ENCODE measurements at places on chromosomes 1 and 21.

GRCh38 chr1:46153228-46153627 is 20.8 kb upstream of the PIK3R3 start:
- DNase-seq, result no peak

DNA sequence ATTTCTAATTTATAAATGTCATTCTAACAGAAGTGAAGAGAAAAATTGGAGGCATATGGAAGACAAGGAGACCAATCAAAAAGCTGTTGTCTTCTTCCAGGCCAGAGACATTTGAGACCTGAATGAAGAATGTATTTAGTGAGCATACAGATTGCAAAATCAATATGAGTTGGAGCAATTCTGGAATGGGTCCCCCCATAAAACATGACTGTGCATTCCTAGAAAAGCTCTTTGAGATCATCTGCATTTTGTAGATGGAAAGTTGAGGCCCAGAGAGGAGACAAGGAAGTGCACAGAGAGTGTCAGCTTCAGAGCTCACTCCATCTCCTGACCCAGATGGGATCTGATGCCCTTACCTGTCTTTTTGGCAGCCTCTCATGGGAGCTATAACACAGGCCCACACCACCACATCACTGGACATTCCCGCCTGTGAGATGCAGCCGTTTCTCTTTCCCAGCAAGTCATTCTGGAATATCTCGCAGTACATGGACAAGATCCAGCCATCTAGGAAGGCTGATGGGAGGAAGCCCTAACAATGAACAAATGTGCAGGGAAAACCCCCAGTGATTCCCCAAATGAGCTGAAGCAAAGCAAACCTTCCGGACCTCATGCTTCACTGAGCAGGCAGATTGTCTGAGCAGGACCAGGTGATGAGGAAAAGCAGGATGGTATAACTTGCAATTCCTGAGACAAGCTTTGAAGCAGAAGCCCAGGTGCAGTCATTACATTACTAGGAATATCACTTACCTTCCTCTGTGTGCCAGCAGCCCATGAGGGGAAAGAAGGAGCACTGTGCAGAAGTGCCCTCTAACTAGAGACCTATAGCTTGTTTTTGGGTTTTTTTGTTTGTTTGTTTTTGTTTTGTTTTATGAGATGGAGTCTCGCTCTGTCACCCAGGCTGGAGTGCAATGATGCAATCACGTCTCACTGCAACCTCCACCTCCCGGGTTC is 445.6 kb downstream of the PLPP3 start:
- no peak for DNase-seq

DNA sequence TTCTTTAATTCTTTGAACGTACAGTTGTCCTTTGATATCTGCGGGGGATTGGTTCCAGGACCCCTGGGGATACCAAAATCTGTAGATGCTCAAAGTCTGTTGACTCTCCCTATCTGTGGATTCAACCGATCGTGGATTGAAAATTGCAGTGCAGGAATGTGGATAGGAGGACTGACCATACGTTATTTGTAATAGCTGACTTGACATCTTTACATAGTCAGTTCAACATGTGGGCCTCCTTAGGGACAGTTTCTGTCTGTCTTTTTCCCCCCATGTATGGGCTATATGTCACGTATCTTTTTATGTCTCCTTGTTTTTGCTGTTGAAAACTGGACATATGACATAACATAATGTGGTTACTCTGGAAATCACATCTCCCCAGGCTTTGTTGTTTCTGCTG is 204.9 kb downstream of the DYRK1A start:
- no peak for DNase-seq

GRCh38 chr21:39071623-39072214 is 111.5 kb downstream of the PSMG1 start:
- no peak for DNase-seq

DNA sequence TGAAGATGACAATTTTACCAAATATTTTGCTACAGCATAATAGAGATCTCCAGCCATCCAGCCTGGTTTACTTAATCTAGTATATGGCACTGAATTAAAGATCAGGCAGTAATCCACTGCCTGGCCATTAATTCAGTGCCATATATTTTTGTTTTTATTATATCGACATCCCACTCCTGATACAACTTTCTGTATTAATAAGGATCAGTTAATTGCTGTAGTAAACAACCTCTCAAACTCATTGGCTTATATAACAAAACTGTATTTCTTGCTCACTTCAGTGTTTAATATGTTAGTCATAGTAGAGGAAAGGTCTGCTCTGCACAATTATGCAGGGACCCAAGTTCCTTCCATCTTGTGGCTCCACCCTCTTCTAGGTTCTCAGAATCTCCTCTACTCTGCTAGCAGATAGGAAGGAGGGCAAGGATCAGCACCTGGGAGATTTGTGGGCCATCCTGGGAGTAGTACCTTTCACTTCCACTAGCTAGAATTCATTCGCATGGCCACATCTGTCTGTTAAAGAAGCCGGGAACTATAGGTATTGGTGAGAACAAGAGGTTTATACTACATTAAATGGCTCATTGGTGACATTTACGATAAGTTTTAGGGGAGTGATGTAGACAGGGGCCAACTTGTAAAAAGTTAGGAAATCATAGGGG is 3.6 kb upstream of the ZDHHC18 start:
- DNase-seq, result no peak

- DNase-seq, result no peak
Measured at GRCh38 chr1:10874351-10874750, 77.9 kb upstream of the CASZ1 start.

DNA sequence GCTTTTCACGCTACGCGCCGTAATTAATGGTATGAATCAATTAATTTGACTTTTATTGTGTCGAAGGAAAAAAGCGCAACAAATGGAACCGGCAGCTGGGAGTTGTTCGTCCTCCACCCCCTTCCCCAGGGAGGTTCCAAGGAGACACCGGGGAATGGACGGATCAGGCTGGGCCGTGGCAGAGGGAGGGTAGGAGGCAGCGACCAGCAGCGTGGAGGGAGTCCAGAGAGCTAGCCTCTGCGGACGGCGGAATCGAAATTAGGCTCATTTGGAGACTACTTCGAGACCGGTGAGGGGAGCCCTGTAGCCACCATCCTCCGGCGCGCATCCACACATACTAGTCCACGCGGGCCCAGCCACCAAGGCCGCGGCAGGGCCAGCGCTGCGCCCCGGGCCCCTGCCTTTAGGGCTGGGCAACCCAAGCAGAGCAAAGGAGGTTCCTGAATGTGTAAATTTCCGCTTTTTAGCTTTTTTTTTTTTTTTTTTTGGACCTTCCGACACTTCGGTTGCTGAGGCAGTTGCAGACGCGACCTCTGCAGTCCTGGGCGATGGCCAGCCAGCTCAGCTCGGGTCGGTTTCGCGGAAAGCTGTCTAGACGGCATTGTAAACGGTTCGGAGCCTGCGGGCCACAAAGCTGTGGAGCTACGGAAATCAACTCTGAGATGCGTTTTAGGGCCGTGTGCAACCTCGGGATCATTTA is 2.2 kb upstream of the FOXD3 start:
- DNase-seq, result peak; percentile 68

GRCh38 chr1:109864047-109864822 is 46.4 kb upstream of the CSF1 start:
- no peak for DNase-seq

GRCh38 chr1:30322859-30323257 is 400.5 kb downstream of the MATN1 start:
- peak; percentile 25 for DNase-seq

DNA sequence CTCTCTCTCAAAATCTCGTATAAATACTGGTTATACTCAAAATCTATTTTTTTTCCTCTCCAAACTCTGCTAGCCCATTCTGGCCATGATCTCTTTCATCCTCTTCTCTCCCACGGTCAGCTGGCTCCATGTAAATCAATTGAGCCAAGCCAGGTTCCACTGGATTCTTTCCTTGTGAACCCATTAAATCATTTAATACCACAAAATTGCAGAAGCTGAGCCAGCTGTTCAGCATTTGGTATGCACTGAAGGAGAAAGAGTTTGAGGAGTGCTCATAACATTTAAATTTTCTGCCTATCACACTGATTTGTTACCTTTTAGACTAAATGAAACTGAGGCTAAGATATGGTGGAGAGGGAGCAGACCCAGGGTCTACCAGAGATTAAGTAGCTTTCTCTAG is 29.1 kb upstream of the TADA1 start:
- no peak for DNase-seq

GRCh38 chr1:104733866-104734265 is 984.2 kb downstream of the AMY1C start:
- DNase-seq, result no peak

All from upper lobe of left lung (tissue), 6 donors.